ENCODE measurements at places on chromosomes 16 and 17.

DNA sequence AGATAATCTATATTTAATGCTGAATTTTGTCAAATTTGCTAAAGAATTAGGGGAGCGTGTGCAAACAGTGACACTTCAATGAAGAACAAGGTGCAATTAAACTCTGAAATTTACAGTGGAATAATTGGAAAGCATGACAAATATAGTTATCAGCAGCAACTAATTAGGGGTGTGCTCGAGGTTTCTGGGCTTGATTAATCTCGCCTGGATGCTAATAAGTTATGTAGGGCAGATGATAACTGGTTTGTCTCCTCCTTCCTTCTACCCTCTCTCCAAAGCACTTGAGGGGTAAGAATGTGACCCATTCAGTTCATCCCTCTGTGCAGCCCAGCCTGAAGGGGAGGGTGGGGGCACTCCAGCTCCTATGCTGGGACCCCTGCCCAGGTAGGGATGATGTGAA, 21.9 kb downstream of the MRM1 start:
- no peak for DNase-seq

DNA sequence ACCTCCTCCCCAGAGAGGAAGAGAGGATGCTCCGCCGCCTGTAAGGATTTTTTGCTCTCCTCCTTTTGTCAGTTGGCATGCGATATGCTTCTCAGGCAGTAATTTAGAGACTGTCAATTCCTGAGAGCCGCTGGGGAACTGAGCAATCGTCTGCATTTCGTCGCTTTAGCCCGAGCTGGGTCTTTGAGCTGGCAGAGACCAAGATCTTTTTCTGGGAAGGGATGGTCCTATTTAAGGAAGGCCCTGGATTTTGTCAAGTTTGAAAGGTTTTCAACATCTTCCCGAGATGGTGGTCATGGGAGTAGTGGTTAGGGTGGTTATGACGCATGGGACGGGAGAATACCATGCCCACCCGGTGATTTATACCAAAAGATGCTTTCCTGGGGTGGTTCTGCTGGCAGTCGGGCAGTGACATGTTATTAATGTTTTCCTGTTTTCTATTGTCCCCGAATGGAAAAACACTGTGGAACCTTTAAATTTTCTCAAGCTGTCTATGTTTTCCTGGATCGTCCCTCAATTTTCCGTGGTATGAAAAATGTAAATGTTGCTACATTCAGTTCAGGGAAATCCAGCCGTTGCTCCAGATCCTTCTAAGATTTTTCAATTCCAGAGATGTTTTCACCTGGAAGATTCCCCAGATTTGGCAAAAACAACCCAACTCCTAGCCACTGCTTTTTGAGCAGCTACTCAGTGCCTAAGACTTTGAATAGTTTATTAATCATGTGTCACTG, 586.4 kb downstream of the MAF start:
- DNase-seq, result no peak

DNA sequence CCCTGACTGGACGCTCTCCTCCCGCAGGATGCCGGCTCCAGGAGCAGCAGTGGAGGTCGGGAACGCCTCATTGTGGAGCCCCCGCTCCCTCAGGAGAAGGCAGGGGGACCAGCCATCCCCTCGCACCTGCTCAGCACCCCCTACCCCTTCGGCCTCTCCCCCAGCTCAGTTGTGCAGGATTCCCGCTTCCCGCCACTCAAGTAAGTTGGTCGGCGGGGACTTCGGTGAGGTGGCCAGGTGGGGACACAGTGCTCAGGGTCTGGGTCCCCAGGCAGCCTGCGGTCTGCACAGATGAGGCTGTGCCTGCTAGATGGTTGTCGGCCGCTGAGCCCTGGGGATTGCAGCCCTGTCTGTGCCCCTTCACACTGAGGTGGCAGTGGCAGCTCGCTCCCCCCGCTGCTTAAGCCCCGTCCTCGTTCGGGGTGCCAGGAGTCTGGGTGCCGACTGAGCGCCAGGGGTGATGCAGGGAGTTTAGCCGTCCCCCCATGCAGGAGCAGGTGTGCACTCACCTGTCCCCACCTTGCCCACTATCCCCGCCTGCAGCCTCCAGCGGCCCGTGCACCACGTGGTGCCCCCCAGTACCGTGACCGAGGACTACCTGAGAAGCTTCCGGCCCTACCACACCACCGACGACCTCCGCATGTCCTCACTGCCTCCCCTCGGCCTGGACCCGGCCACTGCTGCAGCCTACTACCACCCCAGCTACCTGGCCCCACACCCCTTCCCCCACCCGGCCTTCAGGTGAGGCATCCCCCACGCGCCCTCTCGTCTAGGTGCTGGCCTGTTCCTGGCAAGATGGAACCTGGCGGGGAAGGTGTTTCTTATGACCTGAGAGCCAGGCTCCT, 34.3 kb downstream of the GINS2 start:
- no peak for DNase-seq

DNA sequence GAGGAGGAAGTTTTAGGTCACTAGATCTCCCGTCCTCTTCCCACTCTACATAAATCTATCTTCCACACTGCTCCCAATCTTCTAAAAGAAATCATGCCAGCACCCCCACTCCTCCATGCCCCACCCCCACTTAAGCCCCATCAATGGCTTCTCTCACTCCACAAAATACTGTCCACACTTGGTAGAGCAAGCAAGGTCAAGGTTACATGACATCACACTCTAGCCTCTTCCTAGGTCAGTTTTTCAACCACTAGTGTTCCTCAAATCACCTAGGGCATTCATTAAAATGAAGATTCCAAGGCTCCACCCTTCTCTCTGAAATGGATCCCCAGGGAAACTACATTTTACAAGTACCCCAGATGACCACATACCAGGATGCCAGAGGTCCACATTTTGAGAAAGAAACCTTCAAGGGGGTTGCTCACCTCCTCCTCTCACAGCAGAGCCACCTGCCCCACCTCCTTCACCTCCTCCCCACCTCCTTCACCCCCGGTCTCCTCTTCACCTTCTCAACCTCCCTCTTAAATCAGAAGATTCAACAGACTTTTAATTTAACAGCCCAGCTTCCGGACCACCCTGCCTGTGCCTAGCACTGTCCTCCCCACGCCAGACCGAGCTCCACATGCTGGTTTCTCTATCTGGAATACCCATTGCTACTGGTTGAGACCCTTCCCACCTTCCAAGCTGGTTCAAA, 3.2 kb downstream of the AMFR start:
- no peak for DNase-seq

Measured in HuH-7 (cell line).